NCI-H526 (cell line): ENCODE measurements at places on chromosomes 16 and 17.

GRCh38 chr16:57028086-57028485, 38.7 kb downstream of the NLRC5 start:
- no peak for DNase-seq

- DNase-seq: no peak
Observed at GRCh38 chr16:82699711-82700495, 73.1 kb downstream of the CDH13 start.

- DNase-seq: no peak
Observed at GRCh38 chr17:42253578-42253977, 22.6 kb downstream of the STAT5B start.

- DNase-seq: no peak
Observed at GRCh38 chr17:72764632-72765041, 327.9 kb downstream of the SLC39A11 start.

DNA sequence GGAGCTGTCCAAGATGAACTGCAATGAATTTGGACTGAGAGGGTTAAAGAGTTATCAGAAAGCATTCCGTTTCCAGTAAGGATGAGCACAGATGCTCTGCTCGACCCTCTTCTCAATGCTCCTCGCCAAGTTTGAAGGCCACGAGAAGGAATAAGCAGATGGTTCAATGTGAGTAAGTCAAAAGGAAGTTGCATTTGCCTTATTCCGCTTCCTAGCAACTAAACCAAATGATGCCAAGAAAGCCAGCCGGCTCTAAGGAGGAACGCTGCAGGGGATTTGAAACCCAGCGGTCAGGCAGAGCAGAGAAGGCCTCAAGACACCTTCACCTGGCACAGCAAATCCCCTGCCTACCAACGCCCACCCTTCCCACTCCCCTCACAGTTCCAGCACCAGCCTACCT, 52.1 kb upstream of the CNEP1R1 start:
- no peak for DNase-seq

DNA sequence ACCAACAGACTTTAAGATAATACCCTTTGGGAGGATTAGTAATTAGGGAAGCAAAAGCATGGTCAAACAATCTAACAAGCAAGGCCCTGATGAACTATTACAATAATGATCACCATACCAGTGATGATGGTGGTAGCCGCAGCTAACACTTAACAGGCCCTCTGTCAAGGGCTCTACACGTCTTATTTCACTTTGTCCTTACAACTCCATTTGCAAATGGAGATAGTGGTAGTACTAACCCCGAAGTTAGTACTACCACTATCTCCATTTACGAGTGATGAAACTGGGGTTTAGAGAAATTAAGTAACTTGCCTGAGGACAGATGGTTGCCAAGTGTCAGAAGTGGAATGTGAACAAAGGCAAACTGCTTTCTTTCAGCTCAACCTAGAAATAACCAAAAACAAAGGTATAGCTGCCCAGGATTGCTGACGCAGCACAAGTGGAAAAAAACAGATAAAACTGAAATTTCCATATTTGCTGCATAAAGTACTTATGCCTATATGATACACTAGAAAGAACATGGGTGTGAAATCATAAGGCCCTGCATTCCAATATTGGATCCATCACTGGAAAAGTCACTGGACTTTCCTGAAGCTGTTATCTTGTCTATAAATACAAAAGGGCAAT, 24.6 kb downstream of the CEP112 start:
- no peak for DNase-seq

- DNase-seq: peak; percentile 88
Observed at GRCh38 chr17:19744922-19745757, 3.0 kb downstream of the ALDH3A1 start.

DNA sequence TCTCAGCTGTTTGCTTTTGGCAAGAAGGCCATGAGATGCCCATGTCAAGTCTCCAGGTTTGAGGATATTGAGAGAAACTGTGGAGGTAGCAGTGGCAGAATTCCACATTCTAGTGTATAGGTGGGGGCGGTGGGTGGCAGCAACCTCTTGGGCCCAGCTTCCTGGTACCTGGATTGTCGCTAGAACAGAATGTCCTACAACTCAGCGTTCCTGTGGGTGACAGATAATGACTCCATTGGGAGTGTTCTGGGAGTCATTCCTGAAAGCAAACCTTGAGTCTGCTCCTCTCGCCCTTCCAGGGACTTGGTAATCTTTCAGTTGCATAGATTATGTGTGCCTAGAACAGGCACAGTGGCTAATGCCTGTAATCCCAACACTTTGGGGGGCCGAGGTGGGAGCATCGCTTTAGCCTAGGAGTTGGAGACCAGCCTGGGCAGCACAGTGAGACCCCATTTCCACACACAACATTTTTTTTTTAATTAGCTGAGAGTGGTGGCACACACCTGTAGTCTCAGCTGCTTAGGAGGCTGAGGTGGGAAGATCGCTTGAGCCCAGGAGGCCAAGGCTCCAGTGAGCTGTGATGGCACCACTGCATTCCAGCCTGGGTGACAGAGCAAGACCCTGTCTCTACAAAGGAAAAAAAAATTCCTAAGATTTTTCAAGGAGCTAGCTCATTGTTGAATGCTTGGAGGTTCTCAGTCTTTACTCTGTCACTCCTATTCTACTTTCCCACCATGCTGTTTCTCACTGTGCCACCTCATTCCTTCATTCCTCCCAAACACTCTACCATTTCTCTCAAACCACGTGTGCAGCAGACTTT, 37.9 kb upstream of the METTL16 start:
- no peak for DNase-seq

- DNase-seq: no peak
Observed at GRCh38 chr17:68821860-68822696, 133.1 kb downstream of the ABCA8 start.

- DNase-seq: no peak
Observed at GRCh38 chr16:82694239-82694874, 67.6 kb downstream of the CDH13 start.

GRCh38 chr16:1407753-1408152, 6.8 kb downstream of the UNKL start:
- no peak for DNase-seq

- no peak for DNase-seq
Observed at GRCh38 chr17:68322630-68323029, 31.3 kb downstream of the ARSG start.

- DNase-seq: peak; percentile 48
Observed at GRCh38 chr16:2429771-2430663, 770 bp downstream of the CCNF start.

DNA sequence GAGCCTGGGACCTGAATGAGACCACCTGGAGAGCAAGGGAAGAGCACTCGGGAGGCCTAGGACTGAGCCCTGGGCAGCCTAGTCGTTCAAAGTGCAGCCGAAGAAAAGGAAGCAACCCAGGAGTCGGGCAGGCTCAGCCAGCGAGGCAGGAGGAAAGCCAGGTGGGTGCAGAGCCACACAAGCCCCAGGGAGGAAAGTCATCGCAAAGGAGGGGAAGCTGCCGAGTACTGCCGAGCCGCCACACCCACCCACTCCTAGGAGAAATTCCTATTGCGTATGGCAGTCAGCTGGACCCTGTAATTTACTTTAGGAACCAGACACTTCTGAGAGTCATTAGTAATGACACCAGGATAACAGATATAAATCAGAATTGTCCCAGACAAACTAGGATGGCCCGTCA, 187.6 kb downstream of the KATNIP start:
- DNase-seq: no peak

- no peak for DNase-seq
Observed at GRCh38 chr16:20333120-20333519, 5.8 kb upstream of the GP2 start.
